Thymus (tissue), 14 donors: ENCODE measurements at places on chromosomes 16 and 17.

DNA sequence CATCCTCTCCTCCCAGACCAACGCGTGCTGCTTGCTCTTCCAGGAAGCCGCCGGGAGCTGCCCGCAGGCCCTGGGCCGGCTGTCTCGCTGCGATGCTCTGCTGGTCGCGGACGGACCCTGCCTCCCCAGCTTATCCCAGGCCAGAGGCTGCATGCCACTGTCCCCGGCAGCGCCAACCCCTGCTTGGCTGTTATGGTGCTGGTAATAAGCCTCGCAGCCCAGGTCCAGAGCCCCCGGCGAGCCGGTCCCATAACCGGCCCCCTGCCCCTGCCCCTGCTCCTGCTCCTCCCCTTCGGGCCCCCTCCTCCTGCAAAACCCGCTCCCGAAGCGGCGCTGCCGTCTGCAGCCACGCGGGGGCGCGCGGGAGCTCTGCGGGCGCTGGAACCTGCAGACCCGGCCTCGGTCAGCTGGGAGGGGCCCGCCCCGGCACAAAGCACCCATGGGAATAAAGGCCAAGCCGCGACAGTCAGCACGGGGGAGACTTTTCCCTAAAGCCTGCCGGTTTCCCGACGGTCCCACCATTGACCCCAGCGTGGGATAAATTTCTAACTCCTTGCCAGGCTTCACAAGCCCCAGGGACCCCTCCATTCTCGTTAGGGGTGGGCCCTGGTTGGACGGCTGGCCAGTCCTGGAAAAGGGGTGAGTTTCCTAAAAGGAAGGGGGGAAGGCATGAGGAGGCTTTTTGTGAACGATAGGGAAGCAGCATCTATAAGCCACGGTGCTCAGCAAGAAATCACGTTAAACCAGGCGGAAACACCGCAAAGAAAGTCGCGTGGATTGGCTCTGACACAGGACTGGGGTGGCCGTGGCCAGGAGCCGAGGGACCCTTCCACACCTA is 11.2 kb downstream of the ENPP7 start:
- H3K27ac ChIP-seq: no peak overlapping the region
- H3K4me3 ChIP-seq: no peak overlapping the region
- peaks cover 22% of the 10 kb centered on the region for H3K27me3 ChIP-seq
- peaks cover 23% of the 10 kb centered on the region for H3K4me1 ChIP-seq

DNA sequence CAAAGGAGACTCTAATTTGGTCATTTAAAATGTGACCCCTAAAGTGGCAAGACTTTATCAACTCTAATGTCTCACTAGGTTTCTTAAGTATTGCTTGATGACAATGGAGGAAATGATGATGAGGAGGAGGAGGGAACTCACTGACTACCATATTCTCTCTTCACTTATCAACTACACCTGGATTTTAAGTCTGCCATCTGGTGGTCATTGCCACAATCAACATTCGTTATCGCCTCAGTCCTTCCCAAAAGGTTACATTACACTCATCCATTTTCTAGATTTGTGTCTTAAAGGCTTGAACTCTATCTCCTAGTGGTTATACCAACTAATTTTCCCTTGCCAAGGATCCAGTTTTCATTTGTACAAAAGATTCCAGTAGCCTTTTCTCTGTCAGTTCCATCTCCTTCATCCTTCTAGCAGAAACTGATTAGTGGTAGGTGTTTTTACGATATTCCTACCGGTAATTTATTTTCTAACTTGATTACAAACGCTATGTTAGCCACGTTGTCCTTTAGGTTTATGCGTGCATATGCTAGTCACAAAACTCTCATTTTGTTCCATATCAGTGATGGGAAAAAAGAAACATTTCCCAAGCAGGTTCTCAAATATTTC is 114.6 kb upstream of the NOG start:
- H3K4me1 ChIP-seq: no peaks in the 10 kb centered on the region
- H3K27ac ChIP-seq: no peak overlapping the region
- H3K27me3 ChIP-seq: no peaks in the 10 kb centered on the region
- no peaks in the 10 kb centered on the region for H3K36me3 ChIP-seq
- no peak for DNase-seq

DNA sequence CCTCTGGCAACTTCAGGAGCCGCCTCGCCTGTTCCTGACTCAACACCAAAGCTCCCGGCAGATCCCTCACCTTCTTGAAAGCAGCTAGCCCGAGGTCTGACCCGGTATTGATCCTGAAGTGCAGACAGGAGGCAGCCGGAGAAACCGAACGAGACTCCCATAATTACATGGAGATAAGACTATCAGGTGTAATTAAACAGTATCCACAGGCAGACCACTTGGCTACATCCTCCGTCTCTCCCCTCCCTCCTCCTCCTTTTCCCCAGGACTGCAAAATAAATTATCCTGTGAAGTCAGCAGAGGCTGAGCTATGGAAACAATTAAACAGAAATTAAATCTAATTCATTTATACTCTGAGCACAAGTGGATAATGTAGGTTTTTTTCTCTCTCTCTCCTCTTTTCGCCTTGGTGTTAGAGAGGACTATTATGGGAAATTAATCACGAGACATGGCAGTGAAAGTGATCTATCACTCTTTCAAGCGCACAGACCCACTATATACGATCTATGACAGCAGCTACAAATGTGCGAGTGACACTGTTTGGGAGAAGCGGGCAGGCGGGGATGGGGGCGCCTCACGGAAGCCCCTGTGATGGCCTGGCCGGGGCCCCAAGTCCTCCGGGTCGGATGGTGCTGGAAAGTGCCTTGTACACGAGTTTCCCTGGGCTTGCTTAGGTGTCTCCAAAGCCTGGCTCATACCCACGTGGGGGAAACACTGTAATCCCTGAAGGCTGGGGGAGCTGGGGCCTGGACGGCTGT is 92.8 kb downstream of the RBFOX3 start:
- H3K27me3 ChIP-seq: peaks cover 7% of the 10 kb centered on the region
- H3K27ac ChIP-seq: no peak overlapping the region
- no peaks in the 10 kb centered on the region for H3K4me1 ChIP-seq

- H3K27ac ChIP-seq: no peak overlapping the region
- DNase-seq: no peak
- no peak overlapping the region for H3K4me3 ChIP-seq
Measured at GRCh38 chr16:14364386-14365199, 265.5 kb downstream of the PARN start.

GRCh38 chr17:37796076-37796475 is 51.2 kb upstream of the HNF1B start:
- H3K27me3 ChIP-seq: no peaks in the 10 kb centered on the region
- no peak overlapping the region for H3K4me3 ChIP-seq
- DNase-seq: no peak
- H3K36me3 ChIP-seq: no peaks in the 10 kb centered on the region
- H3K4me1 ChIP-seq: no peaks in the 10 kb centered on the region

DNA sequence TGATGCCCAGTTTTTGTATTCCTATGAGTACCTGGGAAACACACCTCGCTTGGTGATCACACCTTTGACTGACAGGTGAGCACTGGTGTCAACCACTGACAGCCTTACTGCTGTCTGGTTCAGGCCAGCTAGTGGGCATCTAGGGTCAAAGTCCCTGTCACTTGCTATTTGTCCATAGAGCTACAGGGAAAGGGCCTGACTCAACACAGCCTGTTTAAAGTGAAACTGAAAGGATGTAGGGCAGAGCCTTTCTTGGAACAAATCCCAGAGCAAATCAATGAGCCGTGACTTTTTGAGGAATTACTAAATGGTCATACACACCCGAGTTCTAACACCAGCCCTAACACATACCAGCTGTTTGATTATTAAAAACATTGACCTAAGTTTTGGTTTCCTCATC is 106.8 kb downstream of the DNAH9 start:
- H3K4me1 ChIP-seq: no peaks in the 10 kb centered on the region
- no peak for DNase-seq
- no peaks in the 10 kb centered on the region for H3K36me3 ChIP-seq
- no peak overlapping the region for H3K4me3 ChIP-seq
- no peaks in the 10 kb centered on the region for H3K27me3 ChIP-seq

DNA sequence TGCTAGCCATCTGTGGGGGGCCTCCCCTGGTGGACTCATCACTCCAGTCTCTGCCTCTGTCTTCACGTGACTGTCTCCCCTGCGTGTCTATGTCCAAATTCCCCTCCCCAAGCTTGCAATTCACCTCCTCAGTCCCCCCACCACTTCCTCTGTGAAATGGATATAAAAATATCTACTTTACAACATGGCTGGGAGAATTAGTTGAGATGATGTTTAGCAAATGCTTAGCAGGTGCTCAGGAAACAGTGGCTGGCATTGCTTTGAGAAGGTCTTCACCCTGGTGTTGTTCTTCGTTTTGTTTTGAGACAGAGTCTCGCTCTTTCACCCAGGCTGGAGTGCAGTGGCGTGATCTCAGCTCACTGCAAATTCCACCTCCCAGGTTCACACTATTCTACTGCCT is 8.3 kb upstream of the ZCCHC14 start:
- H3K27ac ChIP-seq: no peak overlapping the region
- peaks cover 4% of the 10 kb centered on the region for H3K4me1 ChIP-seq
- H3K36me3 ChIP-seq: no peaks in the 10 kb centered on the region

- no peaks in the 10 kb centered on the region for H3K27me3 ChIP-seq
- no peak for DNase-seq
- no peaks in the 10 kb centered on the region for H3K36me3 ChIP-seq
- H3K27ac ChIP-seq: no peak overlapping the region
- peaks cover 41% of the 10 kb centered on the region for H3K4me1 ChIP-seq
- no peak overlapping the region for H3K4me3 ChIP-seq
Measured at GRCh38 chr16:25035494-25036405, 20.6 kb upstream of the ARHGAP17 start.

DNA sequence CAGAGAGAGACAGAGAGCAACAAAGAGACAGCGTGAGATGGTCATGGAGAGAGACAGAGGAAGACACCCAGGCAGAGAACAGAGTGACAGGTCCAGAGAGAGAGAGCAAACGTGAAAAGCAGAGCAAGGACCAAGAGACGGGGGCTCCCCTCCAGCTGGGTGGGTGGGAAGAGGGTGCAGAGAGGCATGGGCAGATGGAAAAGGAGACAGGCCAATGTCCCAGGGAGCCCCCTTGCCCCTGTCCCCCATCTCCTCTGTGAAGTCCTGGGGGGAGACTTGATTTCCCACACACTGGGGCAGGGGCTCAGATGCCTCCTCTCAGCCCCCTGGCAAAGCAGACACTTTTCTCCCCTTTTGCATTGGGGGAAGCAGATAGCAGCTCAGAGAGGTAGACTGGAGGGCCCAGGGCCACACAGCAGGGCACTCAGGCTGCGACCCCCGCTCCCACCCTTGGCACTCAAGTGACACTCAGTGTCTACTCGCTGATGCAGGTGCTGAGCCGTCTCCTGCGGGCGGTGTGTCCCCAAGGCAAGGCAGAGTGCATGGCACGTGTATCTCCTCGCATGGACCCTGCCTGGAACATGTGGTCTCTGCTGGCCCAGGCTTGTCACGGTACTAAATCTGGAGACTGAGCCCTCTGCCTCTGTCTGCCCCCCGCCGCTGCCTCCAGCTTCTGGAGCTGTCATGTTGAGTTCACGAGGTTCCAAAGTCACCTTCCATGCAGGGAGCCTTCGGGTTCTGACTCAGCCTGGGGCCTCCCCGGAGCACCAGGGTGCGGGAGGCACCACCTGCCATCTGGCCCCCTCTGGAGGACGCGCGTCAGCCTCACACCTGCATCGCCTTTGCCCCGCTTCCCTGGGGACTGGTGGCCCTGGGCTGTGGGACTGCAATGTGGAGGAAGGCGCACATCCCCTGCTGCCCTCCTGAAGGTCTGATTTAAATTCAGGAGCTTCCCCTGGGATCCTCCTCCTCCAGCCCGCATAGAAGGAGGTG is 215.9 kb upstream of the GSE1 start:
- no peak overlapping the region for H3K4me3 ChIP-seq
- peaks cover 4% of the 10 kb centered on the region for H3K27me3 ChIP-seq
- H3K27ac ChIP-seq: peak overlapping the region; percentile 24
- peak; percentile 58 for DNase-seq
- no peaks in the 10 kb centered on the region for H3K36me3 ChIP-seq
- no peaks in the 10 kb centered on the region for H3K4me1 ChIP-seq

DNA sequence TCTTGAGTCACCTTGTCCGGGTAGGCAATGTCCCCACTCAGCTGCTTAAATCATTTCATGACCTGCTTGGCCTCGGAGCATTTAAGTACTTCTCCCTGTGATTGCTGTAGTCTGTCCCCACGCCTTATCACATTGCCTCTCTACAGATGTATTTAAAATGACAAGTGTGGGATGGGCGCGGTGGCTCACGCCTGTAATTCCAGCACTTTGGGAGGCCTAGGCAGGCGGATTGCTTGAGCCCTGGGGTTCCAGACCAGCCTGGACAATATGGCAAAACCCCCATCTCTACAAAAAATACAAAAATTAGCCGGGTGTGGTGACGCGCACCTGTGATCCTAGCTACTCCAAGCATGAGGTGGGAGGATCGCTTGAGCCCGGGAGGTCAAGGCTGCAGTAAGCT is 1.3 kb upstream of the GJC1 start:
- H3K36me3 ChIP-seq: no peaks in the 10 kb centered on the region
- H3K4me3 ChIP-seq: no peak overlapping the region
- no peak for DNase-seq
- peaks cover 70% of the 10 kb centered on the region for H3K27me3 ChIP-seq
- no peak overlapping the region for H3K27ac ChIP-seq
- H3K4me1 ChIP-seq: peaks cover 5% of the 10 kb centered on the region

DNA sequence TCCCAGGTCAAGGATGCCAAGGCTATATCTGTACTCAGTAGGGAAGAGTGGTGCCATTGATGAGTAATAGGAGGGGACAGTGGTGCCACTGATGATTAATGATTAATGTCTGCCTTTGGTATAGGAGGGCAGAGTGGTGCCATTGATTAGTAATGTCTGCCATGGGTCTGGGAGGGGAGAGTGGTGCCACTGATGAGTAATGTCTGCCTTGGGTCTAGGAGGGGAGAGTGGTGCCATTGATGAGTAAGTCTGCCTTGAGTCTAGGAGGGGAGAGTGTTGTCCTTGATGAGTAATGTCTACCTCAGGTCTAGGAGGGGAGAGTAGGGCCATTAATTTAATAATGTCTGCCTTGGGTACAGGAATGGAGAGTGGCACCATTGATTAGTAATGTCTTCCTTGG is 507.8 kb upstream of the EEF2KMT start:
- H3K4me3 ChIP-seq: no peak overlapping the region
- H3K27me3 ChIP-seq: no peaks in the 10 kb centered on the region
- no peaks in the 10 kb centered on the region for H3K4me1 ChIP-seq

- H3K27me3 ChIP-seq: no peaks in the 10 kb centered on the region
- H3K4me3 ChIP-seq: no peak overlapping the region
- H3K27ac ChIP-seq: peak overlapping the region; percentile 31
- no peak for DNase-seq
Measured at GRCh38 chr17:39196241-39196807, 1.1 kb downstream of the CACNB1 start.

DNA sequence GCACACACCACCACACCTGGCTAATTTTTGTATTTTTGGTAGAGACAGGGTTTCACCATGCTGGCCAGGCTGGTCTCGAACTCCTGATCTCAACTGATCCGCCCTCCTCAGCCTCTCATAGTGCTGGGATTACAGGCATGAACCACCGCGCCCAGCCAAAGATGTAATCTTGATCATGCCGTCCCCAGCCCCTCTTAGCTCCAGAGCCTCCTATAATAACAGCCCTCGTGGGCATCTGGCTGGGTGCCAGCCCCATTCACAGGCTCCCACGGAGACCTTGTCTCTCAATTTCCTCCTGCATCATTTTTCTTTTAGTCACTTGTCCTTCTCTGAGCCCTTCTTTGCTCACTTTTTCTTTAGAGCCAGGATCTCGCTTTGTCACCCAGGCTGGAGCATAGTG is 94.2 kb downstream of the KATNIP start:
- no peak overlapping the region for H3K4me3 ChIP-seq
- H3K36me3 ChIP-seq: no peaks in the 10 kb centered on the region
- H3K4me1 ChIP-seq: no peaks in the 10 kb centered on the region
- no peak for DNase-seq
- H3K27me3 ChIP-seq: no peaks in the 10 kb centered on the region

- no peaks in the 10 kb centered on the region for H3K36me3 ChIP-seq
- H3K27ac ChIP-seq: no peak overlapping the region
- peaks cover 27% of the 10 kb centered on the region for H3K4me1 ChIP-seq
- H3K4me3 ChIP-seq: peak overlapping the region; percentile 36
- DNase-seq: no peak
Measured at GRCh38 chr17:82213251-82214011, 789 bp upstream of the CCDC57 start.
